ENCODE measurements at places on chromosomes 16 and 17.

- no peak for DNase-seq
Measured at GRCh38 chr16:20051147-20051546, 22.5 kb downstream of the GPR139 start.

DNA sequence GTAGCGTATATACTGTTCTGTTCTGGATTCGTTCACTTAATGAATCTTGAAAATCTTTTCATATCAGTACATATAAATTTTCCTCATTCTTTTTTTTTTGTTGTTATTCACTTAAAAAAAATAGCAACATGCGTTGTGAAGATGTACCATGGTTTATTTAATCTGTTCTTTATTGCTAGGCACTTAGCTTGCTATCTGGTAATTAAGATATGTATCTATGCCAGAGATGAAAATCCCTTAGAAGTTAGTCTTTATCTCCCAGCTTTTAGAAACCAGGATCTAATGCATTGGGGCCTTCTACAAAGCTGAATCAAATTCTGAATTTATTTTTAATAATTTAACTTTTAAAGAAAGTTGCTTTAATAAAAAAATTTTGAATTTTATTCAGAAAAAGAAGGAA, 13.0 kb upstream of the DNAJA2 start:
- no peak for DNase-seq

DNA sequence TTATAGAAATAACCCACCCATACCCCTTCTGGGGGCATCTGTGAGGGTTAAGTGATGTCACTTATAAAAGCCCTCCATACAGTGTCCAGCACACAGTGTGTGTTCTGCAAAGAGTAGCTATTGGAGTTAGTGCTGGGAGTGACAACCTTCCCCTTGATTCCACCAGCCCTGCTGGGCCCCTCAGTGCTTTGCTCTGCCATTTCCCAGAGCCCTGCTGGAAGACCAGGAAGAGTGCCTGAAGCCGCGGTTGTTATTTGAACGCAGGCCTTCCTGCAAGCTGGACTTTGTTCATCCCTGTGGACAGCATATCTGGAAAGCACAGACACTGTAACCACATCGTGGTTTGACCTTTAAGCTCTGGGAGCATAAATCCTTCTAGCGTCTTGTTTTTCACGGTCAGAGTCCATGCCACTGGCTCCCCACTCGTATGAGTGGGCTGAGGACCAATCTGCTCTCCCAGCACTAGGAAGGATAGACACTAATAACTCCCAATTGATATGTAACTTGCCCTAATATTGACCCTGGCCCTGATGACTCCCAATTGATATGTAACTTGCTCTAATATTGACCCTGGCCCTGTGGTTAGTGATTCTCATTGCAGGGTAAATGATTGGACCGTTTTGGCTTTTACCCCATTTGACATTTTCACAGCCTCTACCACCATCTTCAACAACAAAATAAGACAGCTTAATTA, 297.1 kb upstream of the MAF start:
- no peak for DNase-seq

DNA sequence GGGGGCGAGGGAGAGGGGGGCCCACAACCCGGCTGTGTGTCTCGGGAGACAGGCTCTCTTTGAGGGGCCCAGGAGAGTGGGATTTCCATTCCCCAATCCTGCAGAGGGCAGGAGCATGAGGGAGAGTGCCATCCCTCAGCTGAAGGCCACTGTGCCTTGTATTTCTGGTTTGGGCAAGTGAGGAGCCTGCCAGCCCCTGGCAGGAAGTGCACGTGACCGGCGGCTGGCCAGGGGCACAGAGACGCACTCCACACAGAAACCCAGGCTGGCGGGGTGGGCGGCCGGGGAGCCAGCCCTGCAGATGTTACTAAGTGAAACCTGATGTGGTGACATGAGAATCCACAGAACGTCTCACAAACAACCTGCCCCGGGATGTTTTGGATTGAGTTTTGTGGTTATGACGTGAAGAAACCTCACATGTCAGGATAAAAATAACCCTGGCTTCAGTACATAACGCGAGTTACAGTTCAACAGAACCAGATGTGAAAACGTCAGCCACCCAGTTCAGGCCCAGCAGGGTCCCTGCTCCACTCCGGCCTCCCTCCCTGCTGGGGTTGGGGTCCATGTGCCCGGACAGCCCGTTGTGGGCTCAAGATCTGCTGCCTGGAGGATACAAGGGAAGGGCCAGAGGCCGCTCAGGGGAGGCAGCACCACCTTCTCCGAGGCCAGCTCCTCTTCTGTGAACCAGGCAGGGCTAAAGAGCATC, 51.7 kb upstream of the MTSS2 start:
- no peak for DNase-seq

- no peak for DNase-seq
Measured at GRCh38 chr17:12756786-12757185, 32.5 kb upstream of the ARHGAP44 start.

DNA sequence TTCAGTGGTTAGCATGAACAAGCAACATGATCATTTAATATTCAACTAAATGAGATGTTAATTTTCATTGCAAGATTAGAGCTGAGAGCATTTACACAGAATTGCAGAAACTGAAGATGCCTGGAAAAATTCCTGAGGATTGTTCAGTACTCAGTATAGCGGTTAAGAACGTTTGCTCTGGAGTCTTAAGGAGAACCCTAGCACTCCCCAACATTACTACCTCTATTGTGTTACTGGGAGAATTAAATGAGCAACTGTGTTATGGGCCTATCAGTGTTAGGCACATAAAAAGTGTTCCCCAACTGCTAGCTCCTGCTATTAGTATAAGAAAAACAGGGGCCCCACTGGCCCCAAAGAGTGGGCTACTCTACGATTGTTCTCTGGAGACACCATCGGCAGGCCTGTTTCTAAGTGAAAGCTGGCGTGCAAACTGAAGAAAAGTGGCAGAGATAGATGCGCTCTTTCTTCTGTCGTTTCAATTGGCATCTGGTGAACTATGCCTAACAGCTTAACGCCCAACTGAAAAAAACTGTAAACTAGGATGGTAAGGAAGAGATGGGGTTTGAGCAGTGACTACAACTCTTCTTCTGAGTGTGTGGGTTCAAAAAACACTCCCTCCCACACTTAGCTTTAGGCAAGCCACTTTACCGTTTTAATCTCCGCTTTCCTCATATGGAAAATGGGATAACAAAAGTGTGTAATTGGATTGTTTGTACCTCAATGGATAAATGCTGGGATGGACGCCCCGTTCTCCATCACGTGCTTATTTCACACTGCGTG, 1.3 kb downstream of the CDR2 start:
- DNase-seq, result no peak

GRCh38 chr17:12644623-12645022, 21.1 kb upstream of the MYOCD start:
- DNase-seq, result no peak

DNA sequence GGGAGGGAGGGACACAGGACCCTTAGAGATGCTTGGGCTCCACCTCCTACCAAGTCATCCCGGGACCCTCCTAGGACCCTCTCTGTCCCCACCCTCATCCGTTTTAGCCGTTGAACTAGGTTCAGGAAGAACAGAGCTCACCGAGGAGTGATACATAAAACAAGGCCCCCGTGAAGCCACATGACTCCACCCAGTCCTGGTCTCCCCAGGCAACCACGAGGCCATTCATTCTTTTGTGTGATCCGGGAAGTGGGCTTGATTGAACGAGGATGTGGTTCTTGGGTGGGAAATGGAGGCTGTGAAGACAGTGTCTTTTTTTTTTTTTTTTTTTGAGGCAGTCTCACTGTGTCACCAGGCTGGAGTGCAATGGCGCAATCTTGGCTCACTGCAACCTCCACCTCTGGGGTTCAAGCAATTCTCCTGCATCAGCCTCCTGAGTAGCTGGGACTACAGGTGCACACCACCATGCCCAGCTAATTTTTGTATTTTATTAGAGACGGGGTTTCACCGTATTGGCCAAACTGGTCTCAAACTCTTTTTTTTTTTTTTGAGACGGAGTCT, 14.8 kb downstream of the TRARG1 start:
- no peak for DNase-seq

DNA sequence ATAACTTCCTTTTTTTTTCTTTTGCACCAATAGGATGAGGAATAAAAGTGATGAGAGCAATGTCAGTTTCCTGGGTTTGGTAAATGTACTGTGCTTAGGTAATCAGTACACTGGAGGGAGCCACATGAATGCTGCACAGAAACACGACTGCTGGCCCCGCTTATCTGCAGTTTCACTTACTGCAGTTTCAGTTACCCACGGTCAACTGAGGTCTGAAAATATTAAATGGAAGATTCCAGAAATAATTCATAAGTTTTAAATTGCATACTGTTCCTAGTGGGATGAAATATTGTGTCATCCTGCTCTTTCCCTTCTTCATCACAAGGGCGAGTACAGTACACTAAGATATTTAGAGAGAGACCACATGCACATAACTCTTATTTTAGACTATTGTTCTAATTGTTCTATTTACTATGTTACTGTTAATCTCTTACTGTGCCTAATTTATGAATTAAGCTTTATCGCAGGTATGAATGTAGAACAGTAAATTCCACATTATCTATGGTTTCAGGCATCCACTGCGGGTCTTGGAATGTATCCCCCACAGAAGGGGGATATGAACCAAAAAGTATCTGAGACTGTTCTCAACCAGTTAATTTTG, 6.4 kb upstream of the LGALS3BP start:
- peak; percentile 38 for DNase-seq

GRCh38 chr17:31299624-31300023, 2.6 kb upstream of the OMG start:
- DNase-seq, result no peak

DNA sequence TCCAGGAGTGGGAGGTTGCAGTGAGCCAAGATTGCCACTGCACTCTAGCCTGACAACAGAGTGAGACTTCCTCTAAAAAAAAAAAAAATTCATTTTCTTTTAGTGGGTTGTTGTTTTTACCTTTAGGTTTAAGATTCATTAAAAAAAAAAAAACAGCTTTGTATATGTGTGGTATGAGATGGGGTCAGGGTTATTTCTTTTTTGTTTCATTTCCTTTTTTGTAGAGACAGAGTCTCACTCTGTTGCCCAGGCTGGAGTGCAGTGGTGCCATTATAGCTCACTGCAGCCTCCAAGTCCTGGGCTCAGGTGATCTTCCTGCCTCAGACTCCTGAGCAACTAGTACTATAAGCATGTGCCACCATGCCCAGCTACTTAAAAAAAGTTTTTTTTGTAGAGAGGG, 47.0 kb downstream of the BCAS3 start:
- DNase-seq, result no peak

DNA sequence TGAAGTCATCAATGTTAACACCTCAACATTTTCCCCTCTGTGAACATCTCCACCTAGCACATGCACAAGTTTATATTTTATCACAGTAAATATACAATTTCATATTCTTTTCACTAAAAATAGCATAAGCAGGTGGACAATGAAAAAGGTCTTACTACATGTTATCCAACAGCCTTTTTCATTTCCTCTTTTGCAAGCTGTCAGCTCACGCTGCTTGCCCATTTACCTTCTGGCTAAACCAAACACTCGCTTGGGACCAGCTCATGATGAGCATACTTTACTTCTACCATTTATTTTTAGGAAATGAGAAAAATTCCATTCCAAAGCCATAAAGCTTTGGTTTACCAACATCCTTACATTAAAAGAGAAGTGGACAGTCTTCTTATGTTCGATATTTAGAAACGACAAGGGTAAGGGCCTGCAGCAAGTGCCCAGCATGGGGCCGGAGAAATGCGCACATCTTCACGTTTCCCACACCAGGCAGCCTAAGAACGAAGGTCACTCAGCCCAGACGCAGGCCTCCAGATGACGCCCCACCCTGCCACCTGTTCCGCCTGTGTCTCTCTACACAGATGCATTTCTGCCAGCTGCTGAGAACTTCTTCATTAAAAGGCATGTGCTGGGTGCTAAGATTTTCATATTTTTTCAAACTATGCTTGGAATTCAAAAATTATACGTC, 13.9 kb downstream of the SNN start:
- no peak for DNase-seq

GRCh38 chr16:12081048-12081404, 104.5 kb downstream of the SNX29 start:
- no peak for DNase-seq

- no peak for DNase-seq
Measured at GRCh38 chr17:6453279-6454024, 9.2 kb downstream of the PIMREG start.

DNA sequence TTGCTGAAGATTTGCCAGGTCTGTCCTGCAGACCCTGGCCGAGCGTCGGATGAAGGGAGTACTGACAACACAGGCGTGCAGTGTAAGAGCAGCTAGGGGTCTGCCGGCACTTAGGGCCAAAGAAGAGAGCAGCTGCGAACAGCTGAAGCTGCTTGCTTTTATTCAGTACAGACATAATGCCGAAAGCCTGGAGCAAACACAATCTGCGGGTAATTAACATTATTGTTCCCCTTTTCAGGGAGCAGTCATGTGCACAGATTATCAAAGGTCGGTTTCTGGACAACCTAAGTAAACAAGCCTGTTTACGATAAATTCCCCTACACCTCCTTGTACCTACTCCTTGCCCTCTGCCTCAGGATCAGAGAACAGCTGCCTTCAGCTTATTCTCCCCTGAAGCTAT, 12.0 kb upstream of the KRT23 start:
- DNase-seq, result peak; percentile 40

- no peak for DNase-seq
Measured at GRCh38 chr16:66261826-66262225, 104.7 kb upstream of the CDH5 start.

DNA sequence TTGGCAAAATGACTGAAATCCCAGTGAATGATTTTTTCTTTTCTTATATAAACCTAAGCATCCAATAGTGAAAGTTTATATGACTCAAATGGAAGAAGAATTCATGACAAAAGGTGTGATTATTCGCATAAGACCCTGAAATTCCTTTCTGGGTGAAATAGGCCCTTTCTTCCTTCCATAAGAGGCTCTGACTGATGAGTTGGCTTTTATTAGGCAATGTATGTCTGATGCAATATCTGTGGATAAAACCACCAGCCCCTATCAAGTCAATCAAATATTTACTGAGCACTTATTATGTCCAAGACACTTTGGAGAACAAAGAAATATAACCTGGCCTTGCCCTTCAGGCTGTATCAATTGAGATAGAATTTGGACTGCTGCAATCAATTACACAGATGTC, 316.6 kb downstream of the CDH13 start:
- DNase-seq, result no peak

GRCh38 chr17:74130841-74131240, 72.6 kb upstream of the RPL38 start:
- DNase-seq, result no peak

GRCh38 chr17:56594320-56595107, 1.0 kb downstream of the NOG start:
- no peak for DNase-seq

- DNase-seq, result no peak
Measured at GRCh38 chr17:43563600-43564594, 17.8 kb upstream of the ETV4 start.

- no peak for DNase-seq
Measured at GRCh38 chr16:89145406-89146161, 26.0 kb upstream of the CDH15 start.

- peak; percentile 37 for DNase-seq
Measured at GRCh38 chr16:726438-727290, at the start of the genes CCDC78 and HAGHL. Gene CCDC78 (minus strand): TSS chr16:726443. CDS start chr16:726367, 76 bp downstream. Gene HAGHL (plus strand): TSS chr16:727106. CDS start chr16:727510, 404 bp downstream.

All from COR-L47 (cell line).